Stimulated activated CD8-positive, alpha-beta memory T cell treated with anti-CD3 and anti-CD28 coated beads, Interleukin-2, amount 100 ng/mL, for 1 hour (primary cell): ENCODE measurements at places on chromosomes 5 and 9.

DNA sequence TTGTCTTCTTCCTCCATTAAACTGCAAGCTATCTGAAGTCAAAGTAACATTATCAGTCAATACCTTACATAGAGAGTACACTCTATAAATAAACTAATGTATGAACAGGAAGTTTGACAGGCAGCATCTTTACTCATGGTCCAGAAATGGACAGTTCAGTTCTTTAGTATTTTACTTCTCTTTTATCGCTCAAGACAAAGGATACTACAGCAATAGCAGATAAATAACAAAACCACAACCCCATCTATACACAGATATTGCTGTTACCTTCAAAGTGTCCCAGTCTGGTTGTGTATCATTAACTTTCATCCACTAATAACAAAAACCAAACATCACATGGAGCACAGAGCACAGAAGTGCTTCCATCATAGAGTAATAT lies 46.4 kb downstream of the SEMA5A start:
- DNase-seq, result no peak

DNA sequence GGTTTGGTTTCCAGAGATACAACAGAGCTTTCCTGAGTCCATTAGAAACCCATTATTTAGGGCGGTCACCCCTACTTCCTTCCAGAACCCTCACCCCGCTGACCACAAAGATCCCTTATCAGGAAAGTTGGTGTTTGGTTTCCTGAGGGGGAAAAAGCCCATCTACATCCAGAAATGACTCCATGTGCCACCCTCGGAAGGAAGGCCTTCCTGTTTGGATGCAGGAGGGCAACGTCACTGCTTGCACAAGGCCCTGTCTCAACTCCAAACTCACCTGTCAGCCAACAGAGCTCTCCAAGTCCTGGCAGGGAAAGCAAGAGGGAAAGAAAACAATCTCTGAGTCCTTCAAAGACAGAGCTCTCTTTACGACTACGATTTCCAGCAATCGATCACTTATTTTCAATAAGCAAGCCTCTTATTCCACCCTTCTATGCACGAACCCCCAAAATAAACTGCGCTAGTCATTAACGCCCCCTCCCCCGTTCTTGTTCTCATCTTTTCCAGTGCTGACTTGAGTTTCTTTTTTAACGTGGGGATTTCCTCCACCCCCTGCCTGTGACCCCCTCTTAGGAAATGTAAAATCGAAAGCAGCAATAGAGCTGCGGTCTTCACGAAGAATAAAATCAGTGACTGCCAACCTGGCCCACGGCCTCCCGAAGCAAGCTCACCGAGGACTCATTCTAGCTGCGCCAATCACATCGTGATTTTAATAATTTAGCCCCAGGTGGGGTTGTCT lies 35.7 kb upstream of the NTNG2 start:
- DNase-seq, result no peak

GRCh38 chr5:15927710-15928380 lies 251.7 kb downstream of the MARCHF11 start:
- DNase-seq, result no peak

- DNase-seq, result no peak
These were observed 33.1 kb upstream of the PRXL2C start for GRCh38 chr9:96688187-96688586.

GRCh38 chr5:179618923-179619554 lies 4.4 kb downstream of the HNRNPH1 start:
- no peak for DNase-seq

DNA sequence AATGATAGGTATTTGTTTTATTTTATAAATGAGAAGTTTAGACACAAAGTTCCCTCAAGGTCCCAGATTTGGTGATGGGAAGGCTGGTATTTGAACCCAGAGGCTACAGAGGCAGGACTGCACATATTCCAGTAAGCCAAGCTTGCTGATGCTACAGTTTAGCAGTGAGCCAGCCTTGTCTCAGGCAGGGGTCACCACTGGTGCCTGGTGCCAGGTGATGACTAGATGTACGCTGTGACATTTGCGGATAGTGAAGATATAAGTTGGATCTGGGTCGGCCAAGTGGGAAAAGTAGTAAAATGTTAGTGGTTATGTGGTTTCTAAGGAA lies 143.9 kb downstream of the AOPEP start:
- DNase-seq, result no peak

DNA sequence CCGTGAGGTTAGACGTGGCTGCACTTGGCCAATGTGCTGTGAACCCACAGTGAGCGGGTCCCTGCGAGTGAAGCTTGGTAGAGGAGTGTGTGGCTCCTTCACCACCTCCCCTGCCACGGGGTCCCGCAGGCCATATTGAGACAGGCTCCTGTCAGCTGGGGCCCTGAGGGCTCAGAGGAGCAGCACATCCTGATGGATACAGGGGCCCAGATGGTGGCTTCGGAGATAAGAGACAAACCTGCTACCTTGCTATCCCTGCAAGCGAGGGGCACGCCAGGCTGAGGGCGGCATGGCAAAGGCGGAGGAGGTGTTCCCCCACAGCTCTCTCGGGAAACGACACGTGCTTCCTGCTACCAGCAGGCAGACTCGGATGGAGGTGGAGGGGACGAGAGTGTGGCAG lies 33.1 kb downstream of the SLC6A3 start:
- no peak for DNase-seq

DNA sequence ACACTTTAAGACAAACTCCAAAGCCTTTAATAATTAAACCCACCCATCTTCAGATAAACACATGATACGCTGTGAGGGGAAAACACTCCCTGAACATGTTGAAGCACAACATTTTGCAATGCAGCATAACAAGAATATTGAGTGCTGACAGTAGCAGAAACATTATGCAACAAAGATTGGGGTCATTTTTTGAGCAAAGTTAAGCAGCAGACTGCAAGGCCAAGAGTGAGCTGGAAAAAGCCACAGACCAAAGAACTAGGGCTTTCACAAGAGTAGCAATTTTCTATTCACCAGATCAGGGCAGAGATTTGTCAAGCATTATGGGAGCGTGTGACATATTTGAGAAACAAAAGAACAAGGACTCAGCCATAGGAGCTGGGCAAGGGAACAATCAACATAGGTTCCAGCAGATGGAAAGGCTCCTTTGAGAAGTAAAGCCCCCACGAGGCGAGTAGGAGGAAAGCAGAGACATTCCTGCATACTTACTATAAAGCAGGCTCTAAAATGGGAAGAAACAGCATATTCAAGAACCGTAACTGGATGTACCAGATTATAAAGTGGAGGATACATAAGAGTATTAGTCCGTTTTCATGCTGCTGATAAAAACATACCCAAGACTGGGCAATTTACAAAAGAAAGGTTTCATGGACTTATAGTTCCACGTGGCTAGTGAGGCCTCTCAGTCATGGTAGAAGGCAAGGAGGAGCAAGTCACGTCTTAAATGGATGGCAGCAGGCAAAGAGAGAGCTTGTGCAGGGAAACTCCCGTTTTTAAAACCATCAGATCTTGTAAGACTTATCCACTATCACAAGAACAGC lies 4.8 kb upstream of the TTC23L start:
- DNase-seq, result no peak

GRCh38 chr5:60339691-60340201 lies 360.2 kb downstream of the DEPDC1B start:
- no peak for DNase-seq

DNA sequence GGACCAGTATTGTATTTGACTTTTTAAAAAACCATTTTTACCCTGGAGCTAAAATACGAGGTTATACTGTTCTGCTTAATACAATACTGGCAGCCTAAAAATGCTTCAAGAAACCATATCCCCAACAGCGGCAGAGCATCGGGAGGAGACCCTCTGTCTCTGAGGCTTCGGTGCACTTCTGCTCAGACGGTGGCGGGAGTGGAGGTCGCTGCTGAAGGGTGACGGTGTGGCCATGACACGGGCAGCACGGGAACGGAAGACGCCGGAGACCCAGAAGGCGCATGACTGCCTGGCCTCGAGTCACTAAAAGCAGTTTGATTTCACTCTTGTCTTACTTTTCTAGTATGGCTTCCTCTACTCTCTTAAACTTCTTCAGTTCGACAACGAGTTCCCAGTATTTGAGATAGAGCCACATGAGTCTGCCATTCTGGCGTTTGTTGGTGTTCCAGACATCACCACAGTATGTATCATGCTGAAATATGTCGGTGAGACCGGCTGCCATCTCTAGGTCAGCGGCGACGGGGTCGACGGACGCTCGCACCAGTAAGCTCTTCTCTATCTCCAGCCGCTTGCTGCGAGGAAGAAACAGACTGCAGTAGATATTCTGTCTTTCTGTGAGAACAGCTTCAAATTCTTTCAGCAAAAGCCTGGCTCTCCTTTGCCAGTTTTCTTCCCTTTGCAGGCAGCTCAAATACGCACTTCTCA lies 12.8 kb downstream of the CCDC127 start:
- no peak for DNase-seq

DNA sequence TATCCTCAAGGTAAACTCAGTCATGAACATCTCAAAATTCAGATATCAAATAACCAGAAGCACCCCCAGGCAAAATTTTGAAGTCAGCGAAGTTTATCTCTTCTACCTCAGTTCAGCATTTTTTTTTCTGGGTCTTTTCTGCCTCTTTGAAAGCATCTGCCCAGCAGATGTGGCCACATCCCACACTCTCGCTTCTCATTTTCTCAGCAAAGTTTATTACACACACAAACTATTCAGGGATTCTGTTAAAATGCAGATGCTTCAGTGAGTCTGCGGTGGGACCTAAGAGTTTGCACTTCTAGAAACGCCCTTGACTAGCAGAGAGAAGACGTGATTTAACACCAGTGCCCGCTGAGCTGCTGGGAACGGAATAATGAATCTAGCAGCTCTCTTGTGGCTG lies 19.3 kb downstream of the RASEF start:
- DNase-seq, result no peak

- no peak for DNase-seq
These were observed 47.7 kb downstream of the COL23A1 start for GRCh38 chr5:178542455-178542854.

- DNase-seq, result no peak
These were observed 1350.1 kb upstream of the ACO1 start for GRCh38 chr9:31034311-31034710.

- DNase-seq, result no peak
These were observed 45.5 kb upstream of the MPDZ start for GRCh38 chr9:13324988-13325387.

DNA sequence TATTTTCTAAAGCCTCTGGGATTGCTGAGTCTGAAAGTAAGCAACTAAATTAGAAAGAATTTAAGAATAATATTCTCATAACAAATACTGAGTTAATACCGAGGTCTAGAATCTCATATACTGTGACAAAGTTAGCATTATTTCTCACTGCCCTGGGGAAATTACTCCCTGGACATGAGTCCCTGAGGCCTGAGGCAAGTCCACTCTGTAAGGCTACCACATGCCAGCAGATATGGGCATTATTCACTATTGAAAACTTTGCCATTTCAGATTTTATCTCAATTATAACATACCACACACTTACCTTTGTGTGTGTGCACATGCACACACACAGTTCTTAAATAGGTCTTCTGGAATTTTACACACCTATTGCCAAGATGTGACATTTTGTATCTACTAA lies 22.9 kb downstream of the ELL2 start:
- DNase-seq, result no peak

GRCh38 chr5:57754616-57755015 lies 272.0 kb upstream of the ACTBL2 start:
- DNase-seq, result no peak

DNA sequence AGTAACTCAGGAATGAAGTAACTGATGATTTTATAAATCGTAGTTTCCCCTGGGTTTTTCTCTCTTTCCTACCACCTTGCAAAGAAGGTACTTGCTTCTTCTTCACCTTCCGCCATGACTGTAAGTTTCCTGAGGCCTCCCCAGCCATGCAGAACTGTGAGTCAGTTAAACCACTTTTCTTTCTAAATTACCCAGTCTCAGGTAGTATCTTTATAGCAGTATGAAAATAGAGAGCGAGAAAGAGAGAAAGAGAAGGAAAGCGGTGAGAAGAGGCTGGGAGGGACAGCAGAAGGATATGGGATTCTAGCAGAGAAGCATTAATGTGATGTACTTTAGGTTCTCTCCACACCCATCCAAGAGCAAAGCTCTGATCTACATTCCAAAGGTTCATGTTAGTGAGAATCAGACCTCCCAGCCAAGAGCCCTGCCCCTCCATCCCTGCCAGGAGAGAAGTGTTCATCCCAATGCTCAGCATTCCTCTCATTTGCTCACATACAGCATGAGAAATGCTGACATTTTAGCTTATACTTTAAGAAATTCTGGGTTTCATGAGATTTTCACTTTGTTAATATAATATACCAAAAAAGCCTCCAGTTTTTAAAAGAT lies 185.0 kb upstream of the PTGER4 start:
- no peak for DNase-seq

DNA sequence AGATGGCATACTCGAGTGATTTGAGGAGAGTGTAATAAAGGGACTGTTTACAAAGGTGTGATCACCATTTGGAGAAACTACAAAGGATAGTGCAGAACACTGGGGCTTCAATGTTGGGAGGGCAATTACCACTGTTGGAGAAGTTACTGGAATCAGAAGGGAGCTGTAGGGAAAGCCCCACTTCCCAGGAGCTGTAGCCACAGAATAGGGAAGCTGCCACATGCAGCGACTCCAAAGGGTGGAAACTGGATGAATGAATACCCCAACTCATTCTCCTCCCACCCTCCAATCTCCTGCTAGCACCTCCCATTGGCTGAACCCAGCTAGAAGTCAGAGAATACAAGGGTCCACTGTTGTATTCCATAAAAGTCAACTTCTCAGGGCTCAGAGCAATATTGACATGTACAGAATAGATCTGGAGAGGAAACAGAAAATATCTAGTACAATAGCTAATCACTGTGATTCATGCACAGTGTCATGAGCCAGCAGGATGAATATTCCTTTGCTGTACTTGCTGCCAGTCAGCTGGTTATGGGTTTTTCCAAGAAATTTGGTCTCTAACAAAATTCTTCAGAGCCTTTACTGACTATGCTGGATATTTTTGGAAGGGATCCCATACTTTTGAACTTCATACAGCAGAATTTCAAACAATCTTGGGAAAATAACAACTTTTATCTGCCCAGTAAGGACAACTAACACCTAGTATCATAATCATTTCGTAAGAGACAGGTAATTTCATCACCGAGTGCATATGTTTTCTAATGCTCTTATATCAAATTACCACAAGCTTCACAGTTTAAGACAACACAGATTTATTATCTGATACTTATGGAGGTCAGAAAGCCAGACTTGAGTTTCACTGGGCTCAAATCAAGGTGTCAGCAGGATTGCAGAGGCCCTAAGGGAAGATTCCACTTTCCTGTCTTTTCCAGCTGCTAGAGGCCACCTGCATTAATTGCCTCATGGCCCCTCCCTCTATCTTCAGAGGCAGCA lies 39.6 kb downstream of the PDCD1LG2 start:
- DNase-seq, result no peak

- no peak for DNase-seq
These were observed 7.7 kb upstream of the PITX1 start for GRCh38 chr5:135041726-135042125.

- no peak for DNase-seq
These were observed 49.1 kb upstream of the VDAC1 start for GRCh38 chr5:134053840-134054338.

DNA sequence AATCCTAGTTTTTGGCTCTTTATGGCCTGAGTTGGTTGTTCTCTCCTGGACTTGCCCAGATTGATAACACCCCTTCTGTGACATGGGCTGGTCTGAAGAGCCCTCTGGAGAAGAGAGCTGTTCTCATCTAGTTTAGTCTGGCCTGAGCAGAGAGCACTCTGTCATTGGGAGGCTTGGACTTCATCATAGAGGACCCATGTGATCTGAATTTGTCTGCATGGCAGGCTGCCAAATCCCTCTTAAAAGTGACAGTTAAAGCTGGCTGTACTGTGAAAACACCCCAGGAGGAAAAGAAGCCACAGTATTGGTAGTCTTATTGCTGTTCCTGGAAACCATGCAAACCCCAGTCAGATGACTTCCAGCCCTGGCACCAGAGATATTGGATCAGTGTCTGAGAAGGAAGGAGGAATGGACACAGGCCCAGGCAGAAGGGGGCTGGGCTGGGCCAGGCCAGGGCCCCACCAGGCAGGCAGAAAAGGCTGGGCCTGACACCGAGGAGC lies 3.7 kb upstream of the WDR31 start:
- DNase-seq, result no peak
